ENCODE measurements at places on chromosomes 1 and 21.

DNA sequence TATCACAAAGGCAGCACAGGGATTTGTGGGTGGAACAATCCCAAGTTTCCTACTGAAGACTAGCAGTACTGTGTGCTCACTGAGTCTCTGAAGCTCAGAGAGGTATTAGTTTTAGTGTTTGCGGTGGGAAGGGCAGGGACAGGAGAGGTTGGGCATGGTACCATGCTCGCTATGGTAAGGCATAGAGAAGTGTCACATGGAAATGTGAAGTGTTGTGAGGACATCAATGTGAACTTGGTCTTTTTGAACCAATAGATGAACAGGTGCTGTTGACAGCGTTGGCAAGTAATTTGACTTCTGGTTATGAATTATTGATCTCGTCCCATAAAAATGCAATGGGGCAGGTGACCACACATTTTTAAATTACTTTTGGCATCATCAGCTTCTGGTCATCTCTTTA, 55.8 kb upstream of the ADAMTS1 start:
- DNase-seq: no peak

DNA sequence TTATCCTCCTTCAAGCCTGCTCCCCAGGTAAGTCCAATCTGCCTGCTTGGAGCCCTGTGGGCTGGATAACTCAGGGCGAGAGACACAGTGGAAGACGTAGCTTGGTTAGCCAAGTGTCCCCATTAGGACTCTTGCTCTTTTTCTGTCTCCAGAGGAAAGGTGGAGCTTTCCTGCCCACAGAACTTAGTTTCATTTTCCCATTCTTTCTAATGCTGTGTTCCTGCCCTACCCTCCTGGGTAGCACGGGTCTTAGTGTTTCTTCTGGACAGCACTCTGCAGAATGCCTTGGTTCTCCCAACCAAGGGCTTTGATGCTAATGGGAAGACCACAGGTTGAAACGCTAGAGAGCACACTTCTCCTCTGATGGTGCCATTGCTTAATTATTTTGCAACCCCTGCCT, 92.5 kb upstream of the LRRC8D start:
- no peak for DNase-seq

GRCh38 chr1:202085682-202086373, 36.9 kb upstream of the GPR37L1 start:
- no peak for DNase-seq

- DNase-seq: no peak
Observed at GRCh38 chr1:209805875-209806760, at the start of gene IRF6. Gene IRF6 (minus strand): TSS chr1:209806142. CDS start chr1:209801413, 4,729 bp downstream.

DNA sequence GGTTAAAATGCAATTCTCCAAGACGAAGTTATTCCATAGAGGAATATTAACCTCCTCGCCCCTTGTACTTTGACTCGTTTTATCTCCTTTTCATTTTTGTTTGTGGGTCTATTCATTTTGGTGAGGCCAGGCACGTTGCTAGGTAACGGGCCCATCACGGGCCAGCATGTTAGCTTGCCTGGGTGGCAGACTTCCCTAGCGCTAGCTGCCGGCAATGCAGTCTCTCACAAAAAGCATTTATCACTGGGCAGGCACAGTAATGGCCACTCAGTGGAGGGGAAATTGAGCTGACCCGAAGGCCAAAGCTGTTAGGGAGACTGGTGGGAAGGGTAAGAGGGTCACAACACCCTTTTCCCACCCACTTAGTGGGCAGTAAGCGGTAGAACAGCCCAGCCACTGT, 234.4 kb upstream of the FOXD3 start:
- DNase-seq: peak; percentile 12
